ENCODE measurements at places on chromosomes 4 and X.
A peak's percentile ranks its signal among the peaks of the same experiment; 100 is the strongest.

DNA sequence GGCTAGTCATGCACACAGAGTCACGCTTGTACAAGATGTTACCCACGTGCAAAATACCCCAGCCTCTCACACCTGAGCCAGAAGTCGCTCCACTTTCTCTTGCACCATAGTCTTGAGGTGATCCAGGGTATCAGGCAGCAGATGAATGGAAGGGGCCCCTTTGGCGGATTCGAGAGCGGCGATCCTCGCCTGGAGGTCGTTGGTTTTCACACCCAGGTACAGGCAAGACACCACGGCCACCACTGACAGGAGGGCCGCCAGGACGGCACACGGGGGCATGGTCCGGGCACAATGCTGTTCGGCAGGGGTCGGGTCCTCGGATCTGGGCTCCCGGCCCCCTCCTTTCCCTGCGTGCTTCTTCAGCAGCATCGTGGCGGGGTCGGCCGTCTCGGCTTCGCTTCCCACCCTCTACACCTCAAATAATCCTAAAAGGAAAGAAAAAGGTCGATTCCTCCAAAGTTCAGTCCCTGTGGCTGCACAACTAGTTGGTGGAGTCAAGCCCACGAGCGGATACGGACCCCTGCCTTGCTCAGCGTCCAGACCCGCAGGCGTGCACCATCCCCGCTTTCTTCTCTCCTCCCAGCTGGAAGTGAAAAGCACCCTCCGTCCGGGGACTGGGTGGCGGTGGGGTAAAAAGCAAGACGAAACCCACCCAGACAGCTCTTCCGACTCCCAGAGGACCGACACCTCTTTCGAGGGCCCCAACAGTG, 652 bp downstream of the COL25A1 start:
- H3K4me1 ChIP-seq: peaks cover 11% of the 10 kb centered on the region
- peak; percentile 2 for DNase-seq
- no peaks in the 10 kb centered on the region for H3K27me3 ChIP-seq
- no peak overlapping the region for H3K27ac ChIP-seq
- H3K36me3 ChIP-seq: no peaks in the 10 kb centered on the region

GRCh38 chr4:68123525-68123924, 6.1 kb downstream of the TMPRSS11F start:
- no peak for DNase-seq
- no peaks in the 10 kb centered on the region for H3K27me3 ChIP-seq
- no peak overlapping the region for H3K27ac ChIP-seq
- no peak overlapping the region for H3K4me3 ChIP-seq

- H3K4me1 ChIP-seq: no peaks in the 10 kb centered on the region
- no peaks in the 10 kb centered on the region for H3K36me3 ChIP-seq
- no peak for DNase-seq
- no peak overlapping the region for H3K4me3 ChIP-seq
Measured at GRCh38 chr4:27189683-27190082, 329.0 kb downstream of the STIM2 start.

GRCh38 chr4:113435893-113436292, 325.6 kb downstream of the CAMK2D start:
- DNase-seq: no peak
- peaks cover 14% of the 10 kb centered on the region for H3K4me1 ChIP-seq
- H3K27ac ChIP-seq: no peak overlapping the region
- H3K4me3 ChIP-seq: no peak overlapping the region
- H3K27me3 ChIP-seq: no peaks in the 10 kb centered on the region
- H3K36me3 ChIP-seq: no peaks in the 10 kb centered on the region

DNA sequence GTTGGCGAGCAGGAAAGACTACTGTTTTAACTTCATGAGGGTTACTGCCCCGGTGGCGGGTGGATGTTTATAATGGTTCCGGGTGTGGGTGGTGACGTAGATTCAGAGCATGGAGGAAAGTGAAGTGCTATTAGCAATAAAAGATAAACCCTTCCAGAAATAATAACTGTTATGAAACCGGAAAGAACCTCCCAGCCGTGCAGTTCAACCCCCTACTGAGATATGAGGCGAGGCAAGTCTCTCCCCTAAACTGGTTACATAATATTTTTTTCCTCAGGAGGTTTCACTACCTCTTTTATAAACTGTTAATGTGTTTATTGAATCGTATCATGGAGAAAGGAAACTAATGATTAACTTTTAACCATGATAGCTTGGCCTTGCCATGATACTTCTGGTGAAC, 33.9 kb upstream of the STIM2 start:
- no peak overlapping the region for H3K27ac ChIP-seq
- no peak overlapping the region for H3K4me3 ChIP-seq
- H3K27me3 ChIP-seq: no peaks in the 10 kb centered on the region
- DNase-seq: peak; percentile 29

GRCh38 chrX:69131886-69132285, 33.4 kb downstream of the PJA1 start:
- DNase-seq: no peak
- no peak overlapping the region for H3K27ac ChIP-seq
- H3K27me3 ChIP-seq: no peaks in the 10 kb centered on the region
- H3K36me3 ChIP-seq: no peaks in the 10 kb centered on the region
- H3K4me1 ChIP-seq: peaks cover 3% of the 10 kb centered on the region

GRCh38 chr4:10619220-10619619, 65.3 kb downstream of the CLNK start:
- DNase-seq: peak; percentile 47
- H3K4me3 ChIP-seq: no peak overlapping the region
- H3K27ac ChIP-seq: no peak overlapping the region
- no peaks in the 10 kb centered on the region for H3K36me3 ChIP-seq
- H3K4me1 ChIP-seq: no peaks in the 10 kb centered on the region
- H3K27me3 ChIP-seq: no peaks in the 10 kb centered on the region

- H3K4me1 ChIP-seq: no peaks in the 10 kb centered on the region
- H3K27me3 ChIP-seq: no peaks in the 10 kb centered on the region
- peak within 1 kb of the TSS; percentile 96 for H3K27ac ChIP-seq
- H3K4me3 ChIP-seq: peak within 1 kb of the TSS; percentile 91
- DNase-seq: peak; percentile 88
Measured at GRCh38 chr4:78776079-78776728, at the start of gene BMP2K. Gene BMP2K, plus strand, starts transcription at chr4:78776350. Its CDS starts 194 bp downstream, at chr4:78776544.

DNA sequence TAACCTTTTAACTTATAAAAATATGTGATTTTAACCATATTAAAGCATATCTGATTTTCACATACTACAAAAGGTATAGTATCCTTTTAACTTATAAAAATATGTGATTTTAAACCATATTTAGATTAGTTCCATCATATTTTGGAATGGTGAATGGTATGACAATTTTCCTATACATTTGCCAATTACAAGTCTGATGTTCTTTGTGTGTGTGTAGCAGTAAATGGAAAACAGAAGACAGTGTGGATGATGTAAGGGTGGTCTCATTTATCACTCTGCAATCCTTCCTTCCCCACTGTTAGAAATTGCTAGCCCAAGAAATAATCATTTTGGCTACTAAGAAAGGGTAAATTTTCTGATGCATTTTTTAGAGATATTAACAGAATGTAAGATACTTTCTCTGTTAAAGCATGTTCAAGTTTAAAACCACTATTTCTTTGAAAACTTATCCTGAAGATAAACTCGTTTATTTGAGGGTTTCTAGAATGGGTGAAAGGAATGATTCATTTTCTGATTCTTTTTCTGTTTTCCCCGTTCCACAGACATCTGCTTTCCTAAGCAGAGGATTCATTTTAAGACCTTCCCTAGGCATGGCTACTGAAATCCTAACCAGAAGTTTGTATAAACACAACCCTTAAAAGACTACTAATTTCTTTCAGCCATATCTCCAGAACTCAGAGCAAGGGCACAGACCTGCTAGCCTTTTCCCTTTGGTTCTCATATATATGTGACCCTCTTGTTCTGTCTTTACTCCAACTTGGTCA, 21.0 kb downstream of the NUDT6 start:
- peaks cover 2% of the 10 kb centered on the region for H3K36me3 ChIP-seq
- no peak for DNase-seq
- no peak overlapping the region for H3K27ac ChIP-seq
- H3K4me1 ChIP-seq: no peaks in the 10 kb centered on the region

DNA sequence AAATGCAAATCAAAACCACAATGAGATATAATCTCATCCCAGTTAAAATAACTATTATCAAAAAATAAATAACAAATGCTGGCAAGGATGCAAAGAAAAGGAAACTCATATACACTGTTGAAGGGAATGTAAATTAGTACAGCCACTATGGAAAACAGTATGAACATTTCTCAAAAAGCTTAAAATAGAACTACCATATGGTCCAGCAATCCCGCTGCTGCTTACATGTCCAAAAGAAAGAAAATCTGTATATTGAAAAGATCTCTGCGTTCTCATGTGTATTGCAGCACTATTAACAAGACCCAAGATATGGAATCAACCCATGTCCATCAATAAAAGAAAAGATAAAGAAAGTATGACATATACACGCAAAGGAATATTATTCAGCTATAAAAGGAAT, 3.0 kb upstream of the NAP1L2 start:
- no peak for DNase-seq
- no peak overlapping the region for H3K27ac ChIP-seq
- no peak overlapping the region for H3K4me3 ChIP-seq

GRCh38 chr4:127643791-127644190, 11.0 kb downstream of the INTU start:
- H3K36me3 ChIP-seq: peaks cover 1% of the 10 kb centered on the region
- H3K27ac ChIP-seq: no peak overlapping the region
- DNase-seq: no peak
- no peak overlapping the region for H3K4me3 ChIP-seq
- no peaks in the 10 kb centered on the region for H3K27me3 ChIP-seq
- H3K4me1 ChIP-seq: no peaks in the 10 kb centered on the region

GRCh38 chrX:34839451-34839850, 103.1 kb upstream of the FAM47B start:
- no peak for DNase-seq
- H3K4me1 ChIP-seq: no peaks in the 10 kb centered on the region
- no peak overlapping the region for H3K4me3 ChIP-seq
- no peaks in the 10 kb centered on the region for H3K27me3 ChIP-seq
- H3K27ac ChIP-seq: no peak overlapping the region
- H3K36me3 ChIP-seq: no peaks in the 10 kb centered on the region

DNA sequence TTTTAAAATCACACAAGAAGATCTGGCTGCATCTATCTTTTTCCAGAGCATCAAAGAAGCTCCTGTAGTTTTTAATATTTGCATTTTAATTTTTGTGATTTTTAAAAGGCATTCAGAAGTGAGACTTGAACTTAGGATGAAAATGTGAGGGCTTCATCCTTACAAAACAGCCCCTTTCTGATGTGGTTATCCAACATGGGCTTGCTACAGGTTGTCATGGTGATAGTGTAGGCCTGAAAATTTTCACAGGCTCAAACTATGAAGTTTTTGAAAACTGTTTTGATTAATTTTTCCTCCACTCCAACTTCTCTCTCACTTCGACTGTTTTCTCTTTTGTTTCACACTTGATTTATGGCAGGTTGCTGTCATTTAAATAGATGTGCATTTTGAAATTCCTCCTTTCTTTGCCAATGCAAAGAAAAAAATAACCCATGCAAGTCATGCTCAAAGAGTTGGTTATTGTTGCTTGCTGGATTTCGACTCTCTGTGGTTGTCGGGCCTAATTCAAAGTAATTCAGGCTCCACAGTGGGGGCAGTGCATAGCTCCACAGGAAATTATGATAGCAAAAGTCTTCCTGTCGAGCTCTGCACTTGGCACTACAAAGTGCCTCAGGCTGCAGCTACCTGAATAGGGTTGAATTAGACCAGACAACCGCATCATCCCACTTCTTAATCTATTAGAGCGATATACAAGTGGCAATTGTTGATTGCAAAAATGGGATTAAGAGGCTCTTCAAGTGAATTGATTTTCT, 201.0 kb upstream of the GPR101 start:
- peaks cover 10% of the 10 kb centered on the region for H3K27me3 ChIP-seq
- no peak overlapping the region for H3K4me3 ChIP-seq
- DNase-seq: no peak

DNA sequence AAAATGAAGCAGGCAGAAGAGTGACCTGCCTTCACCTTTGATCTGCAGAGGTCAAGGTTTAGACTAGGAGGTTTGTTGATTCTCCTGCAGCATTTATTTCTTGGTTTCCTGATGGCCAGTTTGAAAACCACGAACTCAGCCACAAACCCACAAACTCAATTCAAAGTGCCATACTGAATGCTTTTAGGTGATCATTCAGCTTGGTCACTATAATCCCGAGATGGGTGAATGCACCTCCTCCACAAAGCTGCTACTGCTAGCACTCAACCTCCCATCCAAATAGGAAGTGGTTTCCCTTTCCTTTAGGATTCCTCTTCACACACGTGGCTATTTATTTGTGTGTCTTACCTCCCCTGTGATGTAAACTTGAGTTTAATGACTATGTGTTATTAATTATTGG, 225.2 kb downstream of the MID1 start:
- DNase-seq: no peak
- H3K4me1 ChIP-seq: no peaks in the 10 kb centered on the region
- no peak overlapping the region for H3K27ac ChIP-seq
- no peaks in the 10 kb centered on the region for H3K36me3 ChIP-seq
- H3K4me3 ChIP-seq: no peak overlapping the region

- H3K4me1 ChIP-seq: peaks cover 8% of the 10 kb centered on the region
- peak overlapping the region; percentile 77 for H3K4me3 ChIP-seq
- peak overlapping the region; percentile 96 for H3K27ac ChIP-seq
- DNase-seq: peak; percentile 88
- no peaks in the 10 kb centered on the region for H3K36me3 ChIP-seq
Measured at GRCh38 chr4:105147553-105148161, 981 bp downstream of the TET2 start.

GRCh38 chr4:119733431-119733830, 104.8 kb upstream of the PDE5A start:
- DNase-seq: no peak
- no peak overlapping the region for H3K4me3 ChIP-seq
- no peaks in the 10 kb centered on the region for H3K36me3 ChIP-seq
- H3K27me3 ChIP-seq: no peaks in the 10 kb centered on the region
- H3K27ac ChIP-seq: no peak overlapping the region
- H3K4me1 ChIP-seq: peaks cover 16% of the 10 kb centered on the region

GRCh38 chr4:99816545-99817308, at the start of gene DAPP1:
Gene DAPP1, plus strand, starts transcription at chr4:99816827. Its CDS starts 87 bp downstream, at chr4:99816914.
- no peak within 1 kb of the TSS for H3K27ac ChIP-seq
- H3K27me3 ChIP-seq: no peaks in the 10 kb centered on the region
- H3K4me1 ChIP-seq: no peaks in the 10 kb centered on the region
- no peak within 1 kb of the TSS for H3K4me3 ChIP-seq
- no peaks in the 10 kb centered on the region for H3K36me3 ChIP-seq
- DNase-seq: no peak
